ENCODE measurements at places on chromosomes 5 and 9.

DNA sequence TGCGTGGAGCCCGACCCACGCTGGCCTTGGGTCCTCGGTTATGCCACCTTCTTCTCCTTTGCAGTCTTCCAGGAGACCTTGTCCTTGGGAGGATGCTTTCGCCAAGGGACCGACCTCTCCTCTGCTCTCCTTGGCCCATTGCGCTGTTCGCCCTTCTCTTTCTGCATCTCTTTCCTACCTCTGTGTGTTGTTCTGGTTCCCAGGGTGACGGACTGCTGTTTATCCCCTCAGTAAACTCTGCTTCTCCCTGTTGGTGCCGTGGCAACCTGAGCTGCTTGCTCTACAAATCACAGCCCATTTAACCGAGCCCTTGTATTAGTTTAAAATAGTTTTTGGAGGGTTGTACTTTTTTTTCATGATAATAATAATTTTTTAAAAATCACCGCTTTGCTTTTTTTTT lies 97.9 kb downstream of the DAPK1 start:
- DNase-seq, result no peak

- DNase-seq, result no peak
Observed at GRCh38 chr9:7935681-7936080, 136.1 kb upstream of the DMAC1 start.

DNA sequence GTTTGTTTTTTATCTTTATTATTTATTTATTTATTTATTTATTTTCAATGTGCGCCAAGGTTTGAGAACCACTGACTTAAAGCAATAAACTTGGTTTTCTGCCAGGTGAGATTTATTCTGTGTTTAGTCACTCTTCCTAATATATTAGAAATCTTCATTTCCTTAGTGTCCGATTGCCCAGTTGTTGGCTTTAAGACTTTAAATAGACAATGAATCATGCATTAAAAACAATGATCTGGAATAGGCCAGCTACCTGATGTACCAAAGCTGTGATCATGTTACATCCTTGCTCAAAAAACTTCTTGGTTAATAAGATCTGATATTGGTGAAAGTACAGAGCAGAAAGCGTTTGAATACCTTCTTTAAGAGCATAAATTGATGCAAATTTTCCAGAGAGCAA lies 52.1 kb upstream of the ERBIN start:
- no peak for DNase-seq

- no peak for DNase-seq
Observed at GRCh38 chr5:66898241-66898995, 298.2 kb downstream of the CD180 start.

GRCh38 chr5:17952231-17952630 lies 318.0 kb downstream of the TAF11L14 start:
- no peak for DNase-seq
